ENCODE measurements at places on chromosomes 2 and 18.

GRCh38 chr2:39531220-39531777, 94.2 kb upstream of the MAP4K3 start:
- DNase-seq = no peak

- DNase-seq = no peak
These were observed 11.1 kb downstream of the CCL20 start for GRCh38 chr2:227824711-227825110.

DNA sequence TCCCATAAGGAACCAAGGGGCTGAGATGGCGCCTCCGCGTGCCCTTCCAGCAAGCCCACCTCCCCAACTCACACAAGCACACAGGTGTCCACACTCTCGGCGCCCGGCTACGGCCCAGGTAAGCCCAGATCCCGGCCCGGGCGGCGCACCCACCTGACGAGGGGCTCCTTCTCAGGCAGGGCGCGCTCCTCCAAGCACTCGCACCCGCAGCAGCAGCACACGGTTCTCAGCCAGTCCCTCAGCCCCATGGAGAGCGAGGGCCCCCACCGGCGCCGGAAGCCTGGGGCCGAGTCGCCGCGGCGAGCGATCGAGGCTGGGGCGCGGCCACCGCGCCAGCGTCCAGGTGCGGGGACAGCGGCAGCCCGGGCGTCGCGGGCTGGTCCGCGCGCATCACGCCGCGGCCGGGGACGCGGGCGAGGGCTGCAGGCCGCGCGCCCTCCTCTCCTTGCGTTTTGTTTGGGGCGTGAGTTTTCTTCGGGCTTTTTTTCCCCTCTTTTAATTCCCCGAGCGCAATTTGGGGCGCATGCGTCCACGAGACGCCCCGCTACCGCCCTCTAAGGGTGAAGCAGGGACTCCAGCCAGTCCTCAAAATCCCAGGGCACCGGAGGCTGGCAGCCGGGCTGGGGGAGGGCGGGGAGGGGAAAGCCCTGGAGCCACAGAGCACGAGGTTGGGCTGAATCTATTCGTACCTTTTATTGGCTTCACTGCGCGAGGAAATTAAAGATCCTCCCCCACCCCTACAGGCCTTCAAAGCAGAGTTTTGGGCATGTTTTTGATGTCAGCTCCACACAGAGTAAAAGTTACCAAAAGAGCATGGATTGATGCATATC, at the start of gene MREG:
MREG (minus strand) TSS at position 472 of the 830 bp plus-strand sequence; CDS start at position 248, 224 bp downstream.
- DNase-seq = peak; percentile 65

GRCh38 chr2:195677884-195678283, 20.9 kb downstream of the SLC39A10 start:
- DNase-seq = no peak

GRCh38 chr2:220915092-220915623, 656.9 kb downstream of the EPHA4 start:
- no peak for DNase-seq

DNA sequence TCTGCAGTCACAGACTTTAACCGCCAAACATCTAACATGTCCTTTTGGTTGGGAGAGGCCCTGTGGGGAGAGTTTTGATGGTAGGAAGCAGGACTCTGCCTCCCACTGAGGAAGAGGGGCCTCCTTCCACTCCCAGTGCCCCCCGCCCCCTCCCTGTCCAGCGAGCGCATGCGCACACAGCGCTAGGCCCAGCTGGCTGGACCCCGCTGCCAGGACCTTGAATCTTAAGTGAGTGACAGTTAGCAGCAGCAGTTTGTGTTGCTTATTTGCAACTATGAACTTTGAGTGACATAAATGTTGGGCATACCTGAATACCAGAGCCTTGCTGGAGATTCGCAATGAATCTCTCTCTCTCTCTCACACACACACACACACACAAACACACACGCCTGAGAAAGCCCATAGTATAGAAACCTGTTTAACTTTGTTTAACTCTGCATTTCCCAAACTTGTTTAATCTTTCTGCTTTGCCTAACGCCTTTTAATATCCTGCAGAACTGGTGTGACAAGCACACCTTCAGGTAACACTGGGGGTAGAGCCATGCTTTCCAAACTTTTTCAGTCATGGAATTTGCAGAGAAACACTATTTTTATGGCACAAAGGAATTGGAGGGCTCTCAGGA, 134.6 kb upstream of the SMAD2 start:
- DNase-seq = no peak

DNA sequence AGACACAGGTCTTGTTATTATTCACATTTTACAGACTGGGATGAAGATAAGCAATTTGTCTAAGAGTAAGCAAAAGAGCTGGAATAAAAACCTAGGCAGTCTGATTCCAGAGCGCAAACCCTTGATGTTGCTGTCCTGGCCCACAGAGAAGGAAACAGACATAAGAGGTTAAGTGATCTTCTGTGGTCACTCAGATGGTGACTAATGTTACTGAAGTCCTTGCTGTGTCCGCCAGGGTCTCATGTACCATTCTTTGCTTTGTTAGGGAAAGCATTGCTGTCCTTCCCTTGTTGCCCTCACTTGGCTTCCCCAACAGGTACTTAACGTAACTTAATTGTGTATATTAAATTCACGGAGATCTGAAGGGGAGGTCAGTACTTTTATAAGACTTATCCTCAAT, 14.9 kb upstream of the FAP start:
- DNase-seq = no peak

DNA sequence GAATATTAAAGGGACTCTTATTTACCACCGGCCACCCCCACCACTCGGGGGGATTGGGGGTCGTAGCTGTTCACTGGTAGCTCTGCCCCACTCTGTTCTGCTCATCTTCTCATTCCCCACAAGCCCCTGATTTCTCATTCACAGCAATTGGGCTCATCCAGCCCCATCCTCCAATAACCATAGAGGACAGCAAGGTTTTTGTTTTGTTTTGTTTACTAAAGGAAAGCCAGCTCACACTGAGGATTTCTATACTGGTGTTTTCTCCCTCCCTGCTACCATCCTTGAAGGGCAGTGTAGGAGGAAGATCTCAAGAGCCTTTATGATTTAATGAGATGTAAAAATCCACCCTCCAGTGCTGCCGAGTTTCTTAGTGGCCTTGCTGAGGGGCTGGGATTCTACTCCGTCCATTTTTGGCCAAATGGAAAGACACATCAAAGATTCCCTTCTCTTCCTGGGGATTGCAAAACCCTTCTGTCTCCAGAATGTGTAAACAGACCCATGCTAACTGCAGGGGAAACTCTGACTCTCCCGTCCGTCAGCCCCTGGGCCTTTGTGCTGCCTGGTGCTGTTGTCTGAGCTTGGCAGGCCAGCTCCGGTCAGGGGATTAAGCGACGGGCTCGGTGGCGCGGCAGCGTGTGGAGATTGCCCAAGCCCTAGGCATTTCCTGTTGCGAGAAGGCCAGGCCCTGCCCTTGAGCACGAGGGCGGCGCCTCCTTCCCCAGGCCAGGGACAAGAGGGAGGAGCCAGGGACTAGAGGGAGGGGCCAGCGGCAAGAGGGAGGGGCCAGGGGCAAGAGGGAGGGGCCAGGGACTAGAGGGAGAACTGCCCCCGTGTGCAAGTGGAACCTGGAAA, 165.0 kb downstream of the ANTXR1 start:
- no peak for DNase-seq

DNA sequence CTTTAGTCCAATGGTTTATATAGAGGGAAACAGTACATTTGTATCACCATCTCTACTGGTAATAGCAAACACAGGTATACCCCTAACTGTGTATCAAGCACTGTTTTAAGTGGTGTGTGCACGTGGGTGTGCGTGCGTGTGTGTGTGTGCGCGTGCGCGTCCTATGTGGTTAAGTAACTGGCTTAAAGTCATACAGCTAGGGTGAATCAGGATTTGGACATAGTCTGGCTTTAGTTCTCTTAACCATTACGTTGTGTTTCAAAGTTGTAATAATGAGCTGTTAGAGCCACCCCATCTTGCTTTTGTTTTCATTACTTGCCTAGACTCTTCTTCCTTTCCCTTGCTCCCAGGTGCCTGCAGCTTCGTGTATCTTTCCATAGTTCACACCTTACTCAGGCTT, 2.1 kb downstream of the HADHB start:
- no peak for DNase-seq

- no peak for DNase-seq
These were observed 371.5 kb downstream of the NUP35 start for GRCh38 chr2:183495589-183496267.

DNA sequence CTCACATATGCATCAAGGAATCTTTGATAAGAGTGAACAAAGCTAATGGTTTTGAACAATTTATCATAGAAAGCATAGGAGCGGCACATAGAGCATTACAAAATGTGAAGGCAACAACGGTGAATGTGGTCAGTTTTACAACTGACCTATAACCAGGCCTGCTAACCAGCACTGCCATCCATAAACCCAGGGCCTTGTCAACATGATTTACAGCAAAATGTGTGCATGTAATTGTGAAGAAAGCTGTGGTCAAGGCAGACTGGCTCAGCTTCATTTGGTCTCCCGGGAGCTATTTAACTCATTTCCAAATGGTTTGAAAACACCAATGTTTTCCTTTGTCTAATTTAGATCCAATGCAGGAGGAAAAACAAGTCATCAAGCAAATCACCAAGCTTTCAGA, 119.8 kb downstream of the DHRS9 start:
- DNase-seq = no peak

DNA sequence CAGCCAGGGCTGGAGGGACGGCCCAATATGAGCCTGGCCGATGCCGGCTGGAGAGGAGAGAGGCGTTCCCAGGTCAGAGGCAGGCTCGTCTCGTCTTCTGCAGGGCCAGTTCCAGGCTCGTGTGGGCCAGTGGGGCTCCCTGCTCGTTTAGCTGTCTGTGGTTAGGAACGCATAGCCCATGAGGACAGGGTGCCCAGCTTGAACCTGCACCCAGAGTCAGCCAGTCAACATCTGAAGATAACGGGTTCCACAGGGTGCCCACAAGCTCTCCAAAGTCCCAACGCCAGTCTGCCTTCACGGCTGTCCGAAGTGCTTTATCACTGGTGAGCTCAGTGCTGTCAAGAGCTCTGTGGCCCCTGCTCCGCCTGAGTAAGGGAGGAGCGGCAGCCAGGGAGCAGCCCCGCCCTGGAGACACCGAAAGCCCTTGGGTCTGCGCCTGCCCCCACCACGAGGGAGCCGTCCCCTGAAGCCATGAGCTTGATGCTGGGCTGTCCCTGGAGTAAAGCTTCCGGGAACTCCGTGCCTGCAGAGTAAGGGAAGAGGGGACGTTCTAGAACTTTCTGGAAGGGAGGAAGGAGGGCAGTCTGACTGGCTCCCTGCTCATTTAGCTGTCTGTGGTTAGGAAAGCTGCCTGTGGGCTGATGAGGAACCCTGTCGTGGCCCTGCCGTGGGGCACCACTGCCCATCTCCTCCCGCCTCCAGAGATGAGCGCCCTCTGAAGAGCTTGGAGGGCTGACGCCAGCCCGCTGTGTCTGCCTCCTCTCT, 2.7 kb upstream of the HSBP1L1 start:
- DNase-seq = no peak

- DNase-seq = no peak
These were observed 103.6 kb upstream of the SALL3 start for GRCh38 chr18:78875778-78876650.

DNA sequence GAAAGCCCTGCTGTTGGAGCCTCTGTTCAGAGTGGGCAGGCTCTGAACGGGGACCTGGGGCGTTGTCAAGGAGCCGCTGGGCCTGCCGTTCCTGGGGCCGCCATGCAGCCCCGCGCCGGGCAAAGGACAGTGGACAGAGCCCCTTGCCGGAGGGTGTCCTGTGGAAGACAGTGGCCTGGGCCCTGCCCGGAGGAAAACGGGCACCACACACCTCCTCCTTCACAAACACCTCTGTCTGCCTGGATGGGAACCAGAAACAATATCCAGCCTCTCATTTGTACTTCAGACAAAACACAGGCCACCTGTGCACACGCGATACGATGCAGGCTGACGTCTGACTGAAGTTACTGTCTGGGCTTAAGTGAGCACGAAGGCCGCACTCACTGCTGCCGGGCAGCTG, 233.7 kb downstream of the TWIST2 start:
- no peak for DNase-seq

DNA sequence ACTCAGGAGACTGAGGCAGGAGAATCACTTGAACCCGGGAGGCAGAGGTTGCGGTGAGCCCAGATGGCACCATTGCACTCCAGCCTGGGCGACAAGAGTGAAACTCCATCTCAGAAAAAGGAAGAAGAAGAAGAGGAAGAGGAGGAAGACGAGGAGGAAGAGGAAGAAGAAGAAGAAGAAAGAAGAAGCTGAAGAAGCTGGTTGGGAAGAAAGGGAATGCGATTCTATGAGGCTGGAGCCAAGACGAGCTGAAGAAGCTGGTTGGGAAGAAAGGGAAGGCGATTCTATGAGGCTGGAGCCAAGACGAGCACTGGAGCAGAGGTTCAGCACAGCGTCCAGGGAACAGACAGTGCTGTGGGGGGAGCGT, 30.3 kb upstream of the TAF1B start:
- no peak for DNase-seq

GRCh38 chr18:70870292-70870691, 581.4 kb downstream of the SOCS6 start:
- DNase-seq = no peak

GRCh38 chr18:72342933-72343332, 201.2 kb downstream of the CBLN2 start:
- DNase-seq = no peak

DNA sequence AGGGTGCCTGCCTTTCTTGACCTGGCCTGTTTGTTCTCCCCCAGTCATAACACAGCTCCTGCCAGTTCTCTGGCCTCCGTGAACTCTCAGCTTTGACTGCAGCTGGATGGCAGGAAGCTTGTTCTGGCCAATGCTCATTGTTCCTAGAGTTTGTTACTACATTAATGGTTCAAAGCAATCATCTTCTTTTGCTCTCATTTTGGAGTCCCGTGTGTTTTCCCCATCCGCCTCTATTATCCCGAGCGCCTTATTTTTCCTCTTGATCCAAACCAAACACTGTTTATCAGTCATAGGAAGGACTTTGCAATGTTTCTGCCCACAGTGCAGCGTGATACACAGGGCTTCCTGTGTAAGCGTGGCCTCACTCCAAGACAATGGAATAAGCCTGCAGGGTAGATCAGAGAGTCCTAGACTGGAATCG, 184.3 kb upstream of the APCDD1 start:
- no peak for DNase-seq

DNA sequence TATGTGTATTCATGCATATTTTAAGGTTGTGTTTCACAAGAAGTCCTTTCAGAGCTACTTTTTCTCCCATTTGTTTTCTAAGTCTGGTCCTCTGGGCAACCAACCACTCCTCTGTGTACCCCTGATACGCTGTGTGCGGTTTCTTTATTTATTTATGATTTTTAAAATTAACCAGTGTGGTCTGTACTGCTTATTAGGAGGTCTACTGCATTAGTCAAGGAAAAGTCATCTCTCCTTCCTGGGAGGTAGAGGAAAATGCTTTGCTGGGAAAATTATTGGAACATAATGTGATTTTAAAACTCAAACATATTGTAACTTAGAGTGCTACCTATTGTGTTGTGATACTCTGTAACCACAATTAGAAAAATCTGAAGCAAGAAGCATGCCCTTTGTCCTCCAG, 1404.3 kb downstream of the SUCLG1 start:
- no peak for DNase-seq
